ENCODE measurements at places on chromosomes 13 and 19.

GRCh38 chr13:46906405-46906804, 9.6 kb upstream of the HTR2A start:
- no peak for DNase-seq

- DNase-seq, result no peak
Measured at GRCh38 chr19:6210091-6210490, 69.7 kb downstream of the MLLT1 start.

DNA sequence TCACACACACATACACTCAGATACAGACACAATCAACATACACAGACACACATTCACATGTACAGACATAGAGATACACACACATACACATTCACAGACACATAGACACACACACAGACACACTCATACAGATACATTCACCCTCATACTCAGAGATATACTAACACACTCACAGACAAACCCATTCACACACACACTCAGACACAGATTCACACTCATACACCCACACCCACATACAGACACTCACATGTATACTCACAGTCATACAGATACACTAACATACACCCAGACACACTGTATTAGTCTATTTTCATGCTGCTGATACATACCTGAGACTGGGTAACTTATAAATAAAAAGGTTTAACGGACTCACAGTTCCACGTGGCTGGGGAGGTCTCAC, 30.8 kb downstream of the GJA3 start:
- DNase-seq, result no peak

DNA sequence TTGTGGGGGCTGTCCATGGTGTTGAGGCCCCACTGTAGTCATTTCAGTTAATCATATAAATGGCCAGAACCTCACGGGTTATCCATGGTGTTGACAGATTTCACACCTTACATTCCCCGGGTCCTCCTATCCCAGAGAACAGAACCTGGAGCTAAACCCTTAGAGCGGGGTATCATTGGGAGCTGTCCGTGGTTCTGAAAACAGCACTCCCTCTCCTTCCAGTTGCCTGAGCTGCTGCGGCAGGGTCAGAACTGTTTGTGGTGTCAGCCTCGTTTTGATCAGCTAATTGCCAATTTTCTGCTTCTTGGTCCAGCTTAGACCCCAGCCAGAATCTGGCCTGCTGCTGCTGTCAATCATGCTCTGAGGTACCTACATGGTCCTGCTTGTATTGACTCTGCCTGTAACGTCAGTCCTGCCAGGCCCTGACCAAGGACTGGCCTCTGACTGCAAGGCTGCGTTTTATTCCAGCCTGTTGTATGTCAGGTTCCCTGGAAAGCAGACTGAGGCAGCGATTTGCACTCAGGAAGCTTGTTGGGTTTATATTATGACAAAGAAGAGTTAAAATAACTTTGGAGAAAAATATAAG, 55.8 kb upstream of the KCTD15 start:
- DNase-seq, result no peak

All from suprapubic skin (tissue), 4 donors.